ENCODE measurements at places on chromosomes 5 and 9.

- no peak for DNase-seq
Measured at GRCh38 chr5:37855438-37855837, 15.6 kb upstream of the GDNF start.

- DNase-seq = no peak
Measured at GRCh38 chr5:26388976-26389375, 649.4 kb downstream of the CDH9 start.

GRCh38 chr5:131186561-131187256, 16.0 kb downstream of the LYRM7 start:
- DNase-seq = no peak

DNA sequence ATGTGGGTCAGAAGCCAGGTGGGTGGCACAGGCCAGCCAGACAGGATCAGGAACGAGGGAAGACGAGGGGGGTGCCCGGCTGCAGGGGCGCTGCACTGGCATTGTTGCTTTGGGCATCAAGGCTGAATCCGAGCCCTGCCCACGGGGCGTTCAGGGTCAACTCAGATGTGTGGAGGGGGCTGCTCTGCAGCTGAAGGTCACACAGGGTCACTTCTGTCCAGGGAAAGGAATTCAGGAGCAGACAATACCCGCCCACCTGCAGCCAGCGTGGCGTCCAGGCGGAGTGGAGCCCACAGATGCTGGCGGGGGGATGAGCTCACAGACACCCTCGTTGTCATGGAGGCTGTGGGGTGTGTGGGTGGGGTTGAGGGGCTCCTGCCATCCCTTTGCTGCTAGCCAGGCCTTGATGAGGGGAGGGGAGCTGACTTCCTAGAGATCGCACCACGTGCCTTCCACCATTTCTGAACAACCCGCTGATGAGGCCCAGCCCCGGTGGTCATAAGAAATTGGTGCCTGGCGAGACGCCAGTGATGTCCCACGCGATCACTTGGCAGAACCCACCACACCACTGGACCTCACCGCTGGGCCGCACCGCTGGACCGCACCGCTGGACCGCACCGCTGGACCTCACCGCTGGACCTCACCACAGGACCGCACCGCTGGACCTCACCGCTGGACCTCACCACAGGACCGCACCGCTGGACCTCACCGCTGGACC, 31.2 kb downstream of the MRPL36 start:
- no peak for DNase-seq
